ENCODE measurements at places on chromosomes 13 and 19.

DNA sequence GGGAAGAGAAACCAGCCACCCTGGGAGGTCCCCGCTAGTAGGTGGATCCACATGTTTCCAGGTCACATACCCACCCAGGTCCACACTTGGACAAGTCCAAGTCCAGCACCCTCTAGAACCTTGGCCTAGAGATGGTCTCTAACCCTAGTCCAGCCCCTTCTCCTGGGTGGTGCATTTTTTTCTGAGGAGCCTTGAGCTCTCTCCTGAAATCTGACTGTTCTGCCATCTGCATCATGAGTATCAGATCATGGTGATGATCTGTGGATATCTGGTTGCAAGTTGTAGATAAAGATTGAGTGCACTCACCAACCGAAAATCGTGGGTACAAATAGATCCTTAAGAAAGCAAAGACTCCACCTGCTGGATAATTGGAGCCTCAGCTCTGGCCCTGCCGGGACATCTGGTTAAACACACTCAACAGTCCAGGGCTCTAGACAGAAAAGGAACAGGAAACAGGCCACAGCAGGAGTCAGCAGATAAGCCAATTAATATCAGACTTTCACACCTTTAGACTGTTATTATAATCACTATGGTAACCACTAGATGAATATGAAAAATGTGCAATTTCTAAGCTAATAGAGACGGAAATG is 41.1 kb downstream of the GPR12 start:
- DNase-seq, result peak; percentile 8

GRCh38 chr19:4802711-4803110 is 11.2 kb downstream of the FEM1A start:
- DNase-seq, result no peak

GRCh38 chr19:3710265-3710812 is 2.2 kb downstream of the TJP3 start:
- DNase-seq, result peak; percentile 93

DNA sequence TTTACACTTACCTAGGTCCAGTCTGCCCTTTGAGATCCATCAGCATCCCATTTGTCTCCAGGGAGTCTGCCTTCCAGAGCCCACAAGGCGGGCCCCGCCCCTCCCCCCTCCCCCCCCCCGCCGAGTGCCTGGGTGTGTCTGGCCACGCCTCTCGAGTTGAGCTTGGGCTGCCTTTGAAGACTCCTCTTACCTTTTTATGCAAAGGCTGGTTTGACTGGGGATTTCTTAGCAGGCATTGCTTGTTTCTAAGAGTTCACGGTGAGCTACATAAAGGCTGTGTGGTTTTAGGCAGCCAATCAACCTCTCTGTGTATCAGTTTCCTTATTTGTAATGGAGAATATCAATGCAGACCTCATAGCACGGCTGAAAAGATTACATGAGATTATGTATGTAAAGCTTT is 11.3 kb downstream of the GPR12 start:
- no peak for DNase-seq

DNA sequence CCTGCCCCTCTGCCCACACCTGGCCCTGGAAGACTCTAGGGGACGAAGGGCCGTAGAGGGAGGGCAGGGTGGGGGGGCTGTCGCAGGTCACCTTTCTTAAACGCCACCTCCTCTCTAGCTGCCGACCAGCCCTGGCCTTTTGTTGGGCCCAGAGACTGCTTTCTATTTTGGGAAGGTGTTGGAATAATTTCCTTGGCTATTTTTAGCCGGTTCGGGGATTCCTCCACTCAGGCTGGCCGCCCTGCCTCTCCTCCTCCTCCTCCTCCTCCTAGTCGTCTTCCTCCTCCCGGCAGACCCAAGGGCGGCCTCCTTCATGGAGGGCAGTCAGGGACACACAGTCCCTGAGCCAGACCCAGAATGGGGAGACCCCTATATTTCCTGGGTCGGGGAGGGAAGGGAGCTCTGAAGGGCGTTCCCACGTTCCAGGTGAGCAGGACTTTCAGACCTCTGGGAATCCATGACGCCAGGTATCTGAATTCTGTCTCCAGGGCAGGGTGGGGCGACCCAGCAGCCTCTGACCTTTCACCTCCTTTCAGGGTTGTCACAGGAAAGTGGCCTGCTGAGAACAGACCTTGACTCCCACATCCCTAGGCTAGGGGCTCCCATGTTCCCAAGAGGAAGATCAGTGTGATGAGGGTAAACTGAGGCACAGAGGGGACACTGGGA is 19.9 kb downstream of the GADD45B start:
- no peak for DNase-seq

DNA sequence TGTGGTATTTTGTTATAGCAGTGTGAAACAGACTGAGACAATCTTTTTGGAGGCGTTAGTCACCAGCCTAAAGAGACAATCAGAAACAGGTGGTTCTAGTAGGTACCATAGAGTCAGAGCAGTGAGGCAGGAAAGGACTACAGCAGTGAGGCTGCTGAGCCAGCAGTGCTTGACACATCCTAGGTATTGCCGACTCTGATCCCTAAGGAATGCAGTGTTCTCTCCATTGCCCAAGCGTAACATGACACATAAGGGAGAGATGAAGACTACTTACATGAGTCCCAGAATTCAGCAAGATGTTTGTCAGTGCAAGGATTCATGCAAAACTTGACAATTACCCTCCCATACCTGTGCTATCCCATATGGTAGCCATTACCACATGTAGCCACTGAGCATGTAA is 62.4 kb upstream of the XPO4 start:
- no peak for DNase-seq

- no peak for DNase-seq
These were observed 58.3 kb upstream of the ZNF507 start for GRCh38 chr19:32287086-32287485.

GRCh38 chr19:23273590-23274412 is 23.6 kb upstream of the ZNF724 start:
- DNase-seq, result peak; percentile 94
